Activated effector memory CD4-positive, alpha-beta T cell treated with anti-CD3 and anti-CD28 coated beads, Interleukin-2, amount 50 U/mL, for 16 hours (primary cell): ENCODE measurements at places on chromosomes 4 and X.

GRCh38 chrX:119121341-119121740 lies 6.3 kb downstream of the KIAA1210 start:
- DNase-seq: no peak

DNA sequence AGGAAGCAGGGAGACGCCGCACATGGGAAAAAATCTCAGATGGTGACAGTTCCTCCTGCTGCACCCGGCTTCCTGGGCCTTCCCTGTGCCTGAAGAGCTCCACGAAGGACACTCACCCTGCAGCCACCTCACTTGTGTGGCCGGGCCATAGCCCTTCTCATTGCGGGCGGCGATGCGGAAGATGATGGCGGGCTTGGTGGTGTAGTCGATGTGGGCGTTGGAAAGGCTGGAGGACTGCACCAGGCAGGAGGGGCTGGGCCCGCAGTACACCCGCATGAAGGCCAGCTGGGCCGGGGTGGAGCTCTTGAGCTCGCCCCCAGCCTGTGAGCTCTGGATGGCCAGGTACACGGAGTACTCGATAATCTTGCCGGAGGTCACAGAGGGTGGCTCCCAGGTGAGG lies 5.7 kb upstream of the RENBP start:
- no peak for DNase-seq

DNA sequence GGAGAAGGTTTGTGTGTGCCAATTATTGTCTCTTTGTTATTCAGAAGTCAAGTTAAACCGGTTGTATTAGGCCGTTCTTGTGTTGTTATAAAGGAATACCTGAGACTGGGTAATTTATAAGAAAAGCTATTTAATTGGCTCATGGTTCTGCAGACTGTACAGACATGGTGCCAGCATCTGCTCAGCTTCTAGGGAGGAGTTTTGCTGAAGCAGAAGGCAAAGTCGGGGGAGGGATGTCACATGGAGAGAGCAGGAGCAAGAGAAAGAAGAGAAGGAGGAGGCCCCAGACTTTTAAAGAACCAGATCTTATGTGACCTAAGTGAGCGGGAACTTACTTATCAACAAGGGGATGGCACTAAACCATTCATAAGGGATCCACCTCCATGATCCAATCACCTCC lies 349.3 kb upstream of the PCDH18 start:
- no peak for DNase-seq

DNA sequence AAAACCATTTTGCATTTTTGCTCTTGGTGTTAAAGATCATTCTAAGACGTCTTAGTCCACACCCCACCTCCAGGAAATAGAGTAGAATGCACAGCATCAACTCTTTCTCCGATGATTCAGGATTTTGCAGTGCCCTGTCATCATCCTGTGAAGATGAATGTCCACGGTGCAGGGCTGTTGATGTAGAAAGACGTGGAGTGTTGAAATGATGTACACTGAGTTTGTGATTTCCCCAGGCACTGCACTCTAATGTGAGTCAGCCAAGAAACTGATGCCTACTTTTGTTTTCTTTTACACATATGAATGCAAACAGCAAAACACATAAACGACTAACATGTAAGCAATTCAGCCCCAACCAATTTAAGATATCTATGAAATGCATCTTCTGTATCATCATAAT lies 10.5 kb downstream of the LGI2 start:
- no peak for DNase-seq

DNA sequence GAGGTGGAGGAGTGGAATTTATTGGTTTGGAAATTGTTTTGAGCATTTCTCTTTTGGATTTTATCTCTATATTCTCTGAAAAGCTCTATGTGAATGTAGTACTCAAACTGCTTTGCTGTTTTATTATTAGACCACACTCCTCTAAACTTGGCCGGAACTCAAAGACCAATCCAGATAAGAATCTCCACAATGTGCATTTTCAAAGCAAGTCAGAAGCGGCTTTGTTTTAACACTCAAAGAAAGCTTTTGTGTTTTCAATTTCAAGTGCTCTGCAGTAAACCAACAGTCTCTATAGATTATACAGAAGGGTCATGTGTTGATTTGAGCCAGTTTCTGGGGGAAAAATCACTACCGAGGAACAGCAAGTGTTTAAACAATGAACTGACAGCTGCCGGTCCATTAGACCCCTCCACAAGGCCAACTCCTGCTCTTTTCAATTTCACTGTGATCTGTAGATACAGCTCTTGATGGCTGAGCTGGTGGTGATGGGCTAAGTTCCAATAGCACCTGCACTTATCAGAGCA lies 79.4 kb downstream of the FTHL17 start:
- DNase-seq: no peak
